Activated CD8-positive, alpha-beta memory T cell treated with anti-CD3 and anti-CD28 coated beads for 1 hour (primary cell): ENCODE measurements at places on chromosomes 11 and 22.

- no peak for DNase-seq
Observed at GRCh38 chr22:32352681-32353080, 5.0 kb upstream of the RFPL3 start.

- no peak for DNase-seq
Observed at GRCh38 chr22:49633010-49633324, 194.7 kb downstream of the BRD1 start.

- no peak for DNase-seq
Observed at GRCh38 chr11:84626256-84626655, 1000.9 kb downstream of the DLG2 start.

- DNase-seq, result no peak
Observed at GRCh38 chr11:69307421-69307820, 13.5 kb downstream of the MYEOV start.

DNA sequence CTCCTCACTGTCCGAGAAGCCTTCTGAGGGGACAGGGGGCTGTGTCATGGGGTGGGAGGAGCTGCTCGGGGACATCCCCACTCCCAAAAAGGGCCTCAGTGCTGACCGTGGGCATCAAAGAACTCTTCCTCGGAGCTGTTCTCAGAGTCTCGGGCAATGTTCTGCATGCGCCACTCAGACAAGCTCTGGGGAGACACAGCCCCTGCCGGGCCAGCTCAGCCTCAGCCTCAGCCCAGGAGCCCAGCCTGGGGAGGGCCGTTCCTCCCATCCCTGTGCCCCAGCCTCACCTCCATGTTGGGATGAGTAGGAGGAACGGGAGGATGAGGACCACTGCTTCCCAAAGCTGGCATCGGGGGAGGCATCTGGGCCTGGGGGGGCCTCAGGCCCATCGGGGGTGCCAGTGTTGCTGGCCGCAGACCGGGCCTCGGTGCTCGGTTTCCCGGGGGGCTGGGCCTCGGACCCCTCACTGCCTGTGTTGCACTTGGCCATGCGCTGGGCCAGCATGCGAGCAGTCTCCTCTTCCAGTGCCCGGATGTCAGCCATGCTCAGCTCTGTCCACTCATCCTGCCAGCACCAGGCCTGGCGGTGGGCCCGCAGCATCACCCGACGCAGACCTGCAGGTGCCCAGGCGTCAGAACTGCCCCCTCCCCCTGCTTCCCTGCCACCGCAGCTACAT lies 5.2 kb downstream of the PITPNM1 start:
- no peak for DNase-seq
